Activated CD4-positive, CD25-positive, alpha-beta regulatory T cell (primary cell): ENCODE measurements at places on chromosomes 7 and 10.

- no peak for DNase-seq
Observed at GRCh38 chr10:79380125-79380945, 33.1 kb downstream of the PPIF start.

DNA sequence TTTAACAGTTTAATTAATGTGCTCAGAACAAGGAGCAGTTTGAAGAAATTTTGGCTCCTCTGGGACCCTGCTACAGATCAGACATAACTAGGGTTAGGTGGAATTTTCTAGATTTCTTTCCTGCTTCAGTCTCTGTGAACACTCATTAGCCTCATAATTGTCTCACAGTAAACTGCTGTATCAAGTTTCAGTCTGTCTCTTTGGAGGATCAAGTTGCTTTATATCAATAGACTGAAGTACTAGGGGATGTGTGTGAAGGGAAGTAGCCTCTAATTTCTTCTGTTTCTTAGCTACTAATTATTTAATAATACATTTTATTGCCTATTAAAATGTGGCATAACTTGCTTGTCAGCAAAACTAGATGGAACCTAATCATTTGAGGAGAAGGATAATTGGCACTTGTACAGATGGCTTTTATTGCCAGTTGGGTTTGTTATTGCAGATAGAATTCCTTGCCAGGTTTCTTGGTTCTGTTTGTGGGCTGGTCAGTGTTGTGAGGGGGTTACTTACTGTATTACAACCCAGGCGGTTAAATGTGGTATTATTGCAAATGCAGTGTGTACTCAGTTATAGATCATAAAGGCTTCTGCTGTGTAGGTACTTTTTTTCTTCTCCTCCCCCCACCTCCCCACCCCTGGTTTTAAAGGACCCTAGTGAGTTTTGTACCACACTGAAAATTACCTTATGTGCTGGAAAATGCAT, 758.0 kb downstream of the AUTS2 start:
- no peak for DNase-seq

GRCh38 chr7:73893342-73894101, 32.6 kb downstream of the TMEM270 start:
- DNase-seq: no peak

DNA sequence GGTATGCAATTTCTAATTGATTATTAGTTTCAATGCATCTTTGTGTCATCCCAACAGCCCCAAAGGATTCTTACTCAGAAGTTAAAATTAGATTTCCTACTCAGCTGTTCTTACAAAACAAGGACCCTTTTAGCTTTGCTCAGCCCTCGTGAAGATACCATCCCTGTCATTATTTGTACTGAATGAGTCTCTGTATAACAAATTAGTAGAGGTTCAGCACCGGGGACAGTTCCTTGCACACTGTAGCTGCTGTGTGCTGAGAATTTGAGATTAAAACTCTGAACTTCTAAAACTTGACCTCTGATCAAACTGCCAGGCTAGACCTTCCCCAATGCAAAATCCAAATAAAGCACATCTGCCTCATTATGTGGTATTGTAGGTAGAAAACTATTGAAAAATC, 299.1 kb downstream of the LHFPL3 start:
- no peak for DNase-seq

DNA sequence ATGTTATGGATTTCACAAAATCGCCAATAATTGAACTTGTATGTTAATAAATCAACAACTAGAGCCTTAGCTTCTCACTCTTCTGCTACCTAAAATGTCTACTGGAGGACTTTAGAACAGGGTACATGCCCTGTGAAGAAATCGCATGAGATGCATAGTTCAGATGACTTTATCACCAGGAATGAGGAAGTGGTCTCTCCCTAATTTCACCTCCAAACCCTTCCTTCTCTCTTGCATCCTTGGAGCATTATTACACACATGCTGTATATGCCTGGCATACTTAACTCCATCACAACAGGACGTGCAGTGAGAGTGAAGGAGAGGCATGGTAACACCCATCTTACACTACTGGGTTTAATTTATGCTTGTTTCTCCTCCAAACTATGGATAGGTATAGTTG, 27.8 kb downstream of the RHEB start:
- no peak for DNase-seq

DNA sequence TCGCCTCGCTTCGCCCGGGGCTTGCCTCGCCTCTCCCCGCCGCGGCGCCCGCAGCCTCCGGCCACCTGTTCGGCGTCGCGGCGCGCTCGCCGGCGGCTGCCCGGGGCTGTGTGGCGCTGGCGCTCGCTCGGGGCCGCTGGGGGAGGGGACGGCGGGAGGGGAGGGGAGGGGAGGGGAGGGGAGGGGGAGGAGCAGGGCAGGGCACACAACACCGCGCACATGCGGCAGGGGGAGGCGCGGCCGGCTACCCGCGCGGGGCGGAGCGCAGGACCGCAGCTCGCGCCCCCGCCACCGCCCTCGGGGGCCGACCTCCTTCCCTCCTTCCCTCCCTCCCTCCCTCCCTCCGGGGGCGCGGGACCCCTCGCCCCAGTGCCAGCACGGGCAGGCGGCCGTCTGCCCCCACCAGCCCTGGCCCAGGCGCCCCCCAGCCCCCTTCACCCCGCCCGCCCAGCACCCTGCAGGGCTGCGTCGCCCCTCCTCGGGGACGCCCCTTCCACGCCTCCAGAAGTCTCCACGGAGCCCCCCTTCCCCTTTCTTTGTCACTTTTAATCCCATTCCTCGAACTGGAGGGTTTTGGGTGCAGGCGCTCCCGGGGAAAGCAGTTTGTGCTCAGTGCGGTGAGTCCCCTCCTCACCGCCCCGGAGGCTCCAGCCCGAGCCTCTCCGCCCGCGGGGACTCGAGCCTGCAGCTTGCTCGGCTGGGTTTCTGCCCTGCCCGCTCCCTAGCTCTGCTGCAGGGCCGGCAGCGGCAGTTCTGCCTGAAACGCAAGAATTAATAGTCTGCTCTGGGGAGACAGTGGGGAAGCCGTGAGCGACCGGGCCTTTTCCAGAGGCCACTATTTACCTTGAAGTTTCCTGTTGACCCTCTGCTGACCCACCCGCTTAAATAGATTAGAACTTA, at the start of gene PARD3:
TSS of gene PARD3 (minus strand) at position 112 of the 900 bp plus-strand sequence. CDS start 301 bp downstream, outside the sequence.
- DNase-seq: no peak

- DNase-seq: no peak
Observed at GRCh38 chr7:29435167-29435566, 128.5 kb upstream of the PRR15 start.

DNA sequence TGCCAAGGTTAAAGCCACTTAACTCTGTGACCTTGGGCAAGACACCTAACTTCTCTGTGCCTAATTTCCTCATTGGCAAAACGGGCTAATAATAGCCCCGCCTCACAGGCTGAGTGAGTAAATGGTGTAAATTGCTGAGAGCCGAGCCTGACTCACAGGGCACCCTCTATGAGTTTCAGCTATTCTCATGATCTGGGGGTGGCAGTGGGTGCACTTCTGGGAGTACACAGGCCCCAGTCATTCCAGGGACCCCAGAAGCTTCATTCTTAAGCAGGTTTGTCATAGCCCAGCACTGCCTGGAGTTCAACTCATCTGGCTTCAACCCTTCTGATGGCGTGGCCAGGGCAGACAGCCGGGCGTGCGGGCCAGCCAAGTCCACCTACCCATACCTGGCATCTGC, 137.2 kb downstream of the GRID1 start:
- no peak for DNase-seq

GRCh38 chr7:55326081-55326835, 38.9 kb upstream of the LANCL2 start:
- no peak for DNase-seq
